Nucleus accumbens (tissue), 56 donors: ENCODE measurements at places on chromosomes 1 and 21.

DNA sequence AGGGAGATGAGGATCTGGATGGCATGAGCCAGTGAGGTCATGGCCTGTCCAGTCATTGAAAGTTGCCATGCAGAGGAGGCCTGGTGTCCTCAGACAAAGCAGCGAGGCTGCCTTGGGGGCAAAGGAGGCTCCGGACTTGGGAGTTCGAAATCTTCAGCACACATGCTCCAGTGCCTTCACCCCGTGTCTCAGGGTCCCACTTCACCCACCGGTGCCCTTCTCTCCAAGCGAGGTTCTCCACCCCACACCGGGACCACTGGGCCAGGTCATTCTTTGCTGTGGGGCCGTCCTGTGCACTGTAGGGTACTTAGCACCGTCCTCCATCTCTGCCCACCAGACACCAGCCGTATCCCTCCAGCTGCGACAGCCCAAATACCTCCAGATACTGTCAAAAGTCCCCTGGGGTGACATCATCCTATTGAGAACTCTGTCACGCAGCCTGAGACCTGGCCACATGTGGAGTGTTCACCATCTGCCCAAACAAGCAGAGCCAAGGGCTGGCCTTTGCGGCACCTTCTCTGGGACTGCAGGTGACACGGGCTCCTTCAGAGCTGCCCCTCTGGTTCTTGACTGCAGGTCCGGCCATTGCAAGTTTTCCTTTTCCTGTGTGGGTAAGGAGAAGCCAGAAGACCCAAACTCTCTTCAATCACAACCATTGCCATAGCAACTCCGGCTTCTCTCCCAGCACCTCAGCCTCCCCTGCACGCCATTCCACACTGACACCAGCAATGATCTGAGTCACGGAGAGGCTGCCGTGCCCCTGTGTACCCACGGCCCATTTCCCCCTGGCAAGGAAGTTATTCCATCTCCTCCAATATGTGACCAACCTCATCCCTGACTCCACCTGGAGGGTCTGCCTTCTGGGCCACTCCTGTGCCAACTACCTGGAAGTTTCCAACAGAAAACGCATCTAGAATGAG is 20.4 kb upstream of the PDE9A start:
- DNase-seq, result no peak

DNA sequence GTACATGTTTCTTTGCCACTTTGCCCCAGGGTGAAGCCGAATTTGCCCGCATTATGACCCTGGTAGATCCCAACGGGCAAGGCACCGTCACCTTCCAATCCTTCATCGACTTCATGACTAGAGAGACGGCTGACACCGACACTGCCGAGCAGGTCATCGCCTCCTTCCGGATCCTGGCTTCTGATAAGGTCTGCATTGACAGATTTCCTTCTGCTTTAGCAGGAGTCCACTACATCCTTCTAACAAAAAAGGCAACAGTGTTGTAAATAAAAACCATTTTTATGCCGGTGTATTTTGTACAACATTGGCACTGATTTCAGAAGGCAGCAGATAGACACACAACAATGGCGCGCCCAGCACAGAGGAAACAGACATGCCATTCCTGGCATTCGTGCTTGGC is 34.1 kb upstream of the MTR start:
- no peak for DNase-seq

DNA sequence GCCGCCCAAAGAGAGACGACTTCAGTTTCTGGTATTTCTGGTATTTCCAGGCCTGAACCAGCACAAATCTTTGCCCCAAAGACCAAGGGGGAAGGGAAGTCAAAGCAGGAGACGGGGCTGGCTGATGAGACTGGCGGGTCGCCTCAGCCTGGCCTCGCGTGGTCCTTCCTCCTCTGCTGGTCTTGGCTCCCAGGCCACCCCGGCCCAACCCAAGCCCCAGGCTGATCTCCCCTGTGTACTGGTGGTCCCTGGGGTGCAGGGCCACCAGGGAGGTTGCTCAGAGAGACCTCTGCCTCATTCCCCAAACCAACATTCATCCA is 19.9 kb downstream of the WNT4 start:
- DNase-seq, result no peak

DNA sequence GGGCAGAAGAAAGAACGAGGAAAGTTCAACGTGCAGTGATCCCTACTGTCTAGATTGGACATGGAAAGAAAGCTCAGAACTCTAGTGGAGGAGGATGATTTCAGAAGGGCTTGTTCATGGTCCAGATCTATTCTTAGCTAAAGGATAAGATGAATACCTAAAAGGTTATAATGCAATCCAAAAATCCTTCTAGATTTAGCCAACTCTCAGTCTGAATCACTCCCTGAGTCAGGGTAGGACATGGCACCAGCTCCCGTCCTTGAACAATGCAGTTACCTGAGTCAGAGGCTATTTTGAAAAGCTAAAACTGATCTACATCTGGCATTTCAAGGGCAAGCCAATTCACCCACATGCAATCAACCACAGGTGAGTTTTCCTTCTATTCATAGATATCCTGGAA is 38.8 kb upstream of the HIVEP3 start:
- DNase-seq, result no peak

GRCh38 chr1:26752519-26752918 is 35.2 kb upstream of the PIGV start:
- DNase-seq, result no peak

GRCh38 chr1:63190171-63190570 is 132.2 kb upstream of the FOXD3 start:
- DNase-seq, result no peak

GRCh38 chr1:98388441-98388840 is 273.1 kb upstream of the SNX7 start:
- DNase-seq, result no peak

DNA sequence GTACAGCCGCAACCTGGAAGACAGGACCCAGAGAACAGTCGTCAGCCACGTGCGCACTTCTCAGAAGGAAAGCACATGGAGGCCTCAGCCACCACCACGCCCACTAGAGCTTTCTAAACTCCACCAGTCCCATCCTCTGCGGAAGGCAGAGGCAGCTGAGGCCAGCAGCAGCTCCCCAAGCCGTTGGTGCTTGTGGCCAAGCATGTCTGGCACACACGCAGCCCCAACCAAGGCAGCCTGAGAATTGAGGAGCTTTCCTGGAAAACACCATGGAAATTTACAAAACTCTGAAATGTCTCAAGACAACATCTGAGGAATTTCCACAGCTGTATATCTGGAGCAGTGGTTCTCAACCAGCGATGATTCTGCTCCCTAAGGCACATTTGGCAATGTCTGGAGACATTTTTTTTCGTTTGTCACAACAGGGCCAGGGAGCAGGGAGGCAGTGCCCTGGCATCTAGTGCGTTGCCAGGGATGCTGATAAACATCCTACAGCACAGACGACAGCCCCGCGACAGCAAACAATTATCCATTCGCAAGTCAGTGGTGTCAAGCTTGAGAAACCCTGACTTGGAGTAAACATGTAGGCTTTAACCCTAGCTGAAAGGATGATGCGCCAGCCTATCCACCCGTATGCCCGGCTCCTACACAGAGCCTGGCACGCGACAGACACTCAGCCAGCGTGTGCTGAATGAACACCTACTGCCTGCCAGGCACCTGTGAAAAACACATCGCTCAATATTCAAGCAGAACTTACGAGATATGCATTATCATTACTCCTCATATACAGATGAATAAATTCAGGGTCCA is 24.7 kb downstream of the NPHP4 start:
- DNase-seq, result no peak

GRCh38 chr1:25245809-25246599 is 1.2 kb downstream of the RSRP1 start:
- DNase-seq, result no peak

GRCh38 chr1:166083887-166084286 is 82.9 kb downstream of the FAM78B start:
- DNase-seq, result no peak

- DNase-seq, result no peak
Observed at GRCh38 chr1:218701131-218701530, 356.0 kb downstream of the TGFB2 start.
